ENCODE measurements at places on chromosomes 2 and 18.
A peak's percentile ranks its signal among the peaks of the same experiment; 100 is the strongest.

DNA sequence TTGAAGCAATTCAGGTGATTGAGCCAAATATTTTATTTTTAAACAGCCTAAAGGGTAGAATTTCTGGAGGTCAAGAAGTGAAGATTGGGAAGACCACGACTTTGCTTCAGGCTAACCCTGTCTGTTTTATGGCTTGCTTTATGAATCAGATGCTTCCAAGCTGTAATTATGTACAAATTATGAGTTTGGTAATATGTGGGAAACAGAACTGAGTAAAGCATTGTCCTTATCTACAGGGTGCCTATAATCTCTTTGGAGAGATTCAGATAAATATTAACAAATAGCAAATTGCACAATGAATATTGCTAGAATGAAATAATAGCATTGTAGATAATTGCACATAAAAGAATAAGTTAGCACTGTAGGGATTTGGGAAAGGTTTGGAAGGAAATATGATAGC, 539.4 kb upstream of the CDH2 start:
- DNase-seq = no peak

GRCh38 chr2:70141212-70141901, 49.5 kb downstream of the C2orf42 start:
- DNase-seq = peak; percentile 33

DNA sequence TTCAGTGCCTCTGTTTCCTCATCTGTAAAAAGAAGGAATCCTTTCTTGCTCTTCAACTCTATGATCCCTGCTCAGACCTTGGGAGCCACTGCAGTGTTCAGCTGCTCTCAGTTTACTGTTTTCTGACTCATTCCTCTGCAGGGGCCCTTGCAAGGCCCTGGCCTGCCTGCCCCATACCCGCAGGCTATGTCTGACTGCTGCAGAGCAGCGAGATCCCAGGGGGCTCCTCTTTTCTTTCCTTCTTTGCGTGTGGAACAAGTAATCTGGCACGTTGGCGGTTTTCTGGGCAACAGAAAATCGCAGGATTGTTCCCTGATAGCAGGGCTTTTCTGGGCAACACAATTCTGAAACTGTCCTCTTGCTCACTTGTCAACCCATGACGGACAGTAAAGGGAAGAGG, 376.0 kb downstream of the DCC start:
- DNase-seq = no peak

DNA sequence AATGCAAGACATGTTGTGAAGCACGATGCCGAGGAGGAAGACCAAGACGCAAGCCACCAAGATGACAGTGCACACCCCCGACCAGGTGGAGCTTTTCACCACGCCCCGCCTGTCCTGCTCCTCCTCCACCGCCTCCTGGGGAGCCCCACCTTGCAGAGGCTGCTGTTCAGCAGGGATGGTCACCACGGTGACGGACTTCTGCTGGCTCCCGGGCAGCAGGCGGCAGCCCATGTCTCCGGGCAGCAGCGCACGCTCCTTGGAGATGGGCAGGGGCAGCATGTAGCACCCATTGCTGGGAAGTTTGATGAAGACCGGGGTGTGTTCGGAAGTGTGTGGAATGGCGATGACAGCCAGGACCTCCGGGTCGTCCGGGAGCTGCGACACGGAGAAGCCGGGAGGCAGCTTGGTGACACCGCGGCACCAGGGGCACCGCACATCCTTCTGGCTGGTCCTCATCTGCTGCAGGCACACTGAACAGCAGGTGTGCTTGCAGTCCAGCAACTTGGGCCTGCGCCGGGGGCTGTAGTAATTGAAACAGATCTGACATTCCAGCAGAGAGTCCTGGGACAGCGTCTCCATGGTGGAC, 76.8 kb downstream of the RNF152 start:
- DNase-seq = no peak

DNA sequence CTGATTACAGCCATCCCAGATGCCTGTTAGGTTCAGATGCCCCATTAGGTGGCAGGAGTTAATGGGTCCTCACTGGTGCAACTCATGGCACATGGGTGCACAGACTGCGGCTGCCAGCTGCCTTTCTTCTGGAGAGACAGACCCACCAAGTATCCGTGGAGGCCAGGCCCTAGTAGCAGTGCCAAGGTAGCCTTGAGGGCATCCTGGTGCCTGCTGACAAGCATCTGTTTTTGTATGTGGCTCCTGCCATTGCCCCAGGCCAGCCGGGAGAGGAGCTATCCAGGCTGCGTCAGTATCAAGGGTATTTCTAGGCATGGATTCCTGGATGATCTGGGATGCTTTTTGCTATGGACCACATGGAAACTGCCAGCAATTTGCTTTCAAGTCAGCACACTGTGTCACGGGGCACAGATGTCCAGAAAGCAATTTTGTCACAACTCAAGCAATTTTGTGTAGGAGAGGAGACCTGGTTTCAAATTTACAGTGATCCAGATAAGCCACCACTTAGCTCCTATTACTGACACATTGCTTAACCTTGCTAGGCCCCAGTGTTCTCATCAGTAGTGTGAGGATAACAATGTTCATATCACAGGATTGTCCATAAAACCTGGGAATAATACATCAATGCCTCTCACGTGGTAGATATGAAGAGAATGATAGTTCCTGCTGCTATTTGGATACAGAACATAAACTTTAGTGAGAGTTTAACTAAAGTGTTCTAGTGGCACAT, 815.1 kb upstream of the RAB6C start:
- DNase-seq = no peak

- no peak for DNase-seq
These were observed 34.9 kb downstream of the EFR3B start for GRCh38 chr2:25076749-25077148.

GRCh38 chr2:179020156-179020750, 29.7 kb downstream of the CCDC141 start:
- DNase-seq = peak; percentile 68

GRCh38 chr18:27839141-27839540, 337.8 kb downstream of the CDH2 start:
- DNase-seq = peak; percentile 90

DNA sequence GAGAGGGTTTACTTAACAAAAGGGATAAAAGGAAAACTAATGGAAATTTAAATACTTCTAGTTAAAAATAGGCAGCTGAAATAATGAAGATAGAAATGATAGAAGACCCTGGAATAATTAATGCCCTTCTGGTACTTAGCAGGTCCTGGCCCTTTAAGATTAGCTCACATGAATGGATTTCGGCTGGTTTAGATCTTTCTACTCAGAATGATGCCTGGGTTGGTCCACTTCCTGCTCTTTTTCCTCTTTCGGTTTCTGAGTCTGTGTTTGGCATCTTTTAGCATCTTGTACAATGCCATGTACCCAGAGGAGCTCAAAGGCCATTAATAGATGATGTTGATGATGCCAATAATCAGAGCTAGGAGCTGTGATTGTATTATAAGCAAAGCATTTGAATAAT, 290.5 kb downstream of the CLIP4 start:
- no peak for DNase-seq

DNA sequence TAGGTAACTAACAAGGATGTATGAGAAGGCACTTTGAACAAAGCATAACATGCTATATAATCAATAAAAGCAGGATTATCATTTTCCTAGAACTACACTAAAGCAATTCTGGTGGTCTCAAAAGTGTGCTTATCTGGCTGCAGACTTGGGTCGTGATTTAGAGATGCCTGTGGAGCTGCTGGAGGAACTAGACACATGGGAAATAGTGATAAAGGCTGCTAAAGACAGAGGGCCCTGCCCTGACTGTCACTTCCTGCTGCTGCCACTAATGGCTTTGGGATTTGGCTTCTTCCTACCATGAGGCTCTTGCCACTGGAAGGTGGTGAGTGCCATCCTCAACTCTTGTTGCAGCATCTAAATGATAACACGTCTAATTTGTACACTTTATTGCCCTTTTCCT, 22.5 kb downstream of the TMEM178A start:
- no peak for DNase-seq

GRCh38 chr2:151918308-151918707, 90.1 kb upstream of the ARL5A start:
- no peak for DNase-seq

DNA sequence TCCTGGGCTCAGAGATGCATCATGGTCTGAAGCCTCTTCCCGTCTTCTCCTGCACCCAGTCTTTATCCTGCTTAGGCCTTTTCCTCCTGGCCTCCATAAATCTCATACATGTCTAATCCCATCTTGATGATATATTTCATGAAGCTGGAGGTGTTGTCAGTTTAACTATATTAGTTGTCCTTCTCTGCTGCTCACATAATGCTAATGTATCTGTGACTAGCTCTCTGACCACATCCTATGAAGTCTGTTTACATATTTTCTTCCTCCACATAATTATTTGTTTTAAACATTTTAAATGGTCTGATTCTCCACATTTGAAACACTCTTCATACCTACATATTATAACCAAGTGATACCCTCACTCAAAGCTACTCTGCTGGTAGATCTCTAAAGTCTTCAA, 315.2 kb upstream of the RND3 start:
- DNase-seq = no peak

DNA sequence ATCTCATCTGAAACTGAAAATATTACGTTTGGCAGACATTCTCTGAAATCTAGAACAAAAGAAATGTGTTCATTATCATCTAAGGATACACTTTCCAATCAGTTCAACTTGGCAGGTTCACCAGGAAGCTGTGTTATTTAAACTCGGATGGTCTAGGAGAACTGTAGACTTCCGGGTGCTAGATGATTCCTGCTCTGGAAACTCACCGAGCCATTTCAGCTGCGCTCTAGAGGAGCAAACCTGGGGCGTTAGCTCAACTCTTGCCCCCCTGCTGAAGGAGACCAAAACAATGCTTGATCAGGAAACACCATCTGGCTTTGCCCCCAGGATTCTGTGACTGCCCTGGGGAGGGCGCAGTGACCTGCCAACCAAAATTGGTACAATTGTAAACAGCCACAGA, 22.9 kb downstream of the MLPH start:
- DNase-seq = no peak

GRCh38 chr18:27954226-27954625, 222.7 kb downstream of the CDH2 start:
- peak; percentile 3 for DNase-seq

GRCh38 chr2:240520130-240520973, 37.4 kb downstream of the ANKMY1 start:
- no peak for DNase-seq

GRCh38 chr2:240170354-240170735, 29.9 kb upstream of the OTOS start:
- no peak for DNase-seq

DNA sequence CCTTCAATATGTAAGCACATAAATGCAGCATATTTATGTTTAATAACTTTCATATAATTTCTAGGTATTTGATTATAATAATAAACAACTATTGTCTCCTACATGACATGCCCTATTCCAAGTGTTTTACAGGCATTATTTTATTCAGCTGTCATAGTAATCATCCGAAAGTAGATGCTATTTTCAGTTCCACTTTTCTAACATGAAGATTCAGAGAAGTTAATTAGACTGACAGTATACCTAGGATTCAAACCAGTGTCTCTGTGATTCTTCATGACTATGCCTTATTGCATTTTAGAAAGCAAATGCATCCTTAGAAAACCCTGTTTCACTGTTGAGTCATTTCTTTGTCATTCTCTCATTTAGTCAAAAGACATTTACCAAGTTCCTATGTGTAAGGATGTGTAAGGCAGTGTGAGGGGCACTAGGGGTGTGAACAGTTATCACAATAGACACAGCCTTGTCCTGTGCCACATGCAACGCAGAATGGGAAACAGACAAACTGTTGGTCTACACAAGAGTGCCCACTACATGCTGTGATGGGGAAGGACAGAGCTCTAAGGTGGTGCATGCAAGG, 79.8 kb downstream of the DTNA start:
- DNase-seq = no peak

DNA sequence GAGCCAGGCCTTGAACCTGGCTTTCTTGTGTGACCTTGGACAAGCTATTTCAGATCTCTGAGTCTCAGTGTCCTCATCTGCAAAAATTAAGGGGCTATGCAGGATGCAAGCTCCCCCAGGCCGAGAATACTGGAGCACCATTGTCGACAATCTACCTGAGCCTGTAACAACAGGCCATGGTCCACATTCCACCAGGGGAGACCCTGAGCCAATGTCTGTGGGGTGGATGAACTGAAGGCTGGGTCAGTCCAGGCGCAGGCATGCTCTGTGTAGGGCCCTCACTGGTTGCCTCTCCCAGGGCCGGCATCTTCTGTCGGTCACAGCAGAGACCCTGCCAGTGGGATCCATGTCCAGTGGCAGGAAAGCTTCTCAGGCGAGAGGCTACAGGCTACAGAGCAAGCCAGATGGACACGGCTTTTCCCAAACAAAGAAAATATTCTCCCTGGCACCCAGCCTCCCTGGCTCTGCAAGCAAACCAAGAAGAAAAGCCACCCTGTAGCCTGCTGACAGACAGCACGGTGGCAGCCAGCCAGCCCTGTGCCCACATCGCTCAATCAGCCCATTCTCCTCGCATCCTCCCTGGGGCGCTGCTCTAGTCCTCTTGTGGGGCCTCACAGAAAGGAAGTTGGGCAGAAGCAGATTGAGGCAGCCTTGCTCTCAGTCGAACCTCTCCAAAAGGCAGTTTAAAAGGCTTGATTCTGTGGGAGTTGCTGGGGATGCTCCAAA, 48.7 kb upstream of the FZD7 start:
- DNase-seq = no peak

DNA sequence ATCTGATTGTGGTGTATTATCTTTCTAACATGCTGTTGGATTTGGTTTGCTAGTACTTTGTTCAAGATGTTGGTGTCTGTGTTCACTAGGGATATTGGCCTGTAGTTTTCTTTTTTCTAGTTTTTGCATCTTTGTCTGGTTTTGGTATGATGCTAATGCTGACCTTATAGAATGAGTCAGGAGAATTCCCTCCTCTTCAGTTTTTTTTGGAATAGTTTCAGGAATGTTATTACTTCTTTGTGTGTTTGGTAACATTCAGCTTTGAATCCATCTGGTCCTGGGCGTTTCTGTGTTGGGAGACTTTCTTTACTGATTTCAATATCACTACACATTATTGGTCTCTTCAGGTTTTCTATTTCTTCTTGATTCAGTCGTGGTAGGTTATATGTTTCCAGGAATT, 124.2 kb upstream of the EPB41L5 start:
- DNase-seq = peak; percentile 58

GRCh38 chr2:211455216-211455841, 898.9 kb downstream of the CPS1 start:
- peak; percentile 63 for DNase-seq

DNA sequence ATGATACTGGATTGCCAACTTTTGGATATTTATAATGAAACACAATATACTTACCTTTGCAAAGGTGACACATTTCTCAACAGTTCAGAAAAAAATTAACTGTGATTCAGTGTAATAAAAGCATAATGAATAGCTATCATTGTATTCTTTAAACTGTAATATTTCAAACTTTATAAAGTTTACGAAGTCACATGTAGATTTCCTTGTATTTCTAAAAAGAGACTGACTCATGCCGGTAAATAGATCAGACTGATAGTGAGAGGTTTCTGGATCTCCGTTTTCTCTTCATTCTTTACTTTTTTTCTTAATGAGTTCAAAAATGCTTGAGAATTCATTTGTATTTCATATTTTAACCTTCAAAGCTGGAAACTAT, 70.1 kb downstream of the EML4 start:
- DNase-seq = no peak

GRCh38 chr2:128720080-128721022, 401.7 kb upstream of the HS6ST1 start:
- DNase-seq = no peak

Measured in MCF 10A (cell line).